Retinal pigment epithelial cell (primary cell): ENCODE measurements at places on chromosomes 6 and 20.
A peak's percentile ranks its signal among the peaks of the same experiment; 100 is the strongest.

GRCh38 chr20:49868538-49868937 lies 46.8 kb downstream of the SPATA2 start:
- DNase-seq: no peak

DNA sequence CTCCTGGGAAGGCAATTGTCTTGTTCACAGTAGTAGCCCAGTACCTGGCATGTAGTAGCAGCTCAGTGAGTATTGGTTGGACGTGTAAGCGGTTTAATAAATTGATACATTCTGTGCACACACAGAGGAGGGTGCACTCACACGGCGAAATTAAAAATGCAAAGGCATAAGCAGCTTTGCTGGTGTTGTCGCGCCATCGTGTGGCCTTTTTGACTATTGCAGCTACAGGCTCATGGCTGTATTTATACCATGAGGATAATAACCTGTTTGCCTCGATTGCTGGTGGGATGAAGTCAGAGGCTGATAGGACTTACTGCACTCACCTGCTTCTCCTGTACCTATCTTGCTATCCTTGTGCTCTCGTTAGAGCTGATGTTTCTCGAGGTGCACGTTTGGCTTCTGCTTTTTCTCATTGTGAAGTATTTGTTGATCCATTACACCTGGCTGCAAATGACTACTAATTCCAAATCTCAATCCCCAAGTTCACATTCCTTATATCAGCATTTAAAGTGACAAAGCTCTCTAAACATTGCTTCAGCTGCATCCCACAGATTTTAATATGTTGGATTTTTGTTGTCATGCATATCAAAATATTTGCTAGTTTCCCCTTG lies 61.5 kb downstream of the TBXT start:
- peak; percentile 14 for DNase-seq

DNA sequence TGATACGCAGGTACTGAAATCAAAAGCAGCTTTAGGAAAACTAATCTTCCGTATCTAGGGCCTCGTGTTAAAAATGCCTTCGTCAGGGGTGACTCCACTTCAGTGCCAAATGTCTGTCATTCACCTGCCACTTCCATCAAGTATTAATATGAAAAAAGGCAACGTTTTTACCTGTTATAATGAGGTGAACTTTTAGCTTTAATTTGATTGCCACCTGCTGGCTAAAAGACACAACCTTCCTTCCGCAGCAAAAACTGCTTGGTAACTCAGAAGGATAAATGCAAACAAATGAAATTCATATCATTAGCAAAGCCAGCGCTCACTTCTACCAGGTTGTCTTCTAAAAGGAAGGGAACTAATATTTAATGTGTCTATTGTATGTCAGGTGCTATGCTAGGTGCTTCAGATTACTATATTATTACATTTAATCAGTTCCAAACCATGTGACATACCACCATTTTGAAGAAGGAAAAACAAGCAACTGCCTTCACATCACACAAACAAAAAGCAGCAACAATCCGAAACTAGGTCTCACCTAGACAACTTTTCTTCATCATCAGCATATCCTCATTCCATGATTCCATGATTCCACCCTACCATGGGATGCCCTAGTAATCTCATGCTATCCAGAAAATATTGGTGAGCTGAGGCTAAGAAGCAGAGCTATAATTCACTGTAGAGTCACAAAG lies 20.6 kb upstream of the ARHGAP18 start:
- no peak for DNase-seq

- DNase-seq: no peak
Observed at GRCh38 chr6:16204653-16205376, 33.6 kb upstream of the GMPR start.

GRCh38 chr6:113679051-113679450 lies 178.1 kb upstream of the MARCKS start:
- DNase-seq: no peak

DNA sequence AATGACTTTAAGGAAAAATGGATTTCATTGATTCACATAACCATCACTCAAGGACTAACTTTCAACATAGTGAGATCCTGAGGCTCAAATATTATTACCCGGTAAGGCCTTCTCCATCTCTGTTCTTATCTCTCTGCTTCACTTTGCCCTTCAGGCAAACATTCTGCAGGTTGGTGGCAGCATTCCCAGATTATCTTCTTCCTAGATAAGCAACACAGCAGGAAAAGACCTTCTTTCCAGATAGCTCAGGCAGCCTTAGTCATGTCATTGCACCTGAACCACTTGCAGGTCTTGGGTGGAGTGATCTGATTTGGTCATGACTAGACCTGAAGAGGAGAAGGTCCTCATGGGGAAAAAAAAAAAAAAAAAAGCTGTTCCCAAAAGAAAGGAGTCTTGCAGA lies 5.3 kb upstream of the HIVEP2 start:
- DNase-seq: no peak
